ENCODE measurements at places on chromosomes 6 and 20. TPM values are rescaled to one million over a fixed set of nuclear protein-coding genes. Genes with fewer than 3 reads are reported as not detected.

Gene OR2J3
- not detected for total RNA-seq

Gene HLA-DPB1
- 23.4 TPM for total RNA-seq

Gene SRSF12
- total RNA-seq, result 7.6 TPM

Gene PI16
- total RNA-seq, result not detected

Gene AFDN
- 153 TPM for total RNA-seq

Gene MRPL18
- total RNA-seq, result 87.4 TPM

Gene DEK
- total RNA-seq, result 217 TPM

Gene UQCC2
- total RNA-seq, result 134 TPM

Gene FAM209B
- 0.92 TPM for total RNA-seq

Gene SCRT2
- total RNA-seq, result not detected

Gene SLC22A23
- 6.8 TPM for total RNA-seq

Gene CST2
- total RNA-seq, result not detected

Gene ZSCAN23
- total RNA-seq, result 4.1 TPM

Gene GATA5
- 0.39 TPM for total RNA-seq

Gene PIGU
- total RNA-seq, result 35.6 TPM

Gene KCNS1
- total RNA-seq, result 0.99 TPM

Gene PSMB8
- total RNA-seq, result 17.6 TPM

Gene ULBP3
- 5.8 TPM for total RNA-seq

Measured in H9 (cell line).